Left lobe of liver (tissue), 2 donors: ENCODE measurements at places on chromosomes 2 and 18.

DNA sequence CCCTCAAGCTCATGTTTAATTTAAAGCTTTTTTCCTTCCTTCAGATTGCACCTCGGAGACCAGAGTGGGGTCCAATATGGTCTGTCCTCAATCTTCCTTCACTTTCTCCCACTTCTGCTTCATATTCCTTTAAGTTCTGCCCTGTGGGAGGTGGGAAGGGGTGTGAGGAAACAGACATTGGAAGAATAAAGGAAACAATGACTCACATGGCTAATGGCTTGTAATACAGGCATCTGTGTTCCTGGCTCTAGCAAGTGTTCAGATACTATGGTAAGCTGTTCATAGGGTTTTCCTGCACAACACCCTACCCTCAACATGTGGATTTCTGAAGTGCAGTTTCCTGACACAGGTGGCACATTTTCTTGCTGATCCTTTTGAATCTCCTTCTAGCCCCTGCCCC is 209.5 kb downstream of the PIK3C3 start:
- DNase-seq, result no peak

DNA sequence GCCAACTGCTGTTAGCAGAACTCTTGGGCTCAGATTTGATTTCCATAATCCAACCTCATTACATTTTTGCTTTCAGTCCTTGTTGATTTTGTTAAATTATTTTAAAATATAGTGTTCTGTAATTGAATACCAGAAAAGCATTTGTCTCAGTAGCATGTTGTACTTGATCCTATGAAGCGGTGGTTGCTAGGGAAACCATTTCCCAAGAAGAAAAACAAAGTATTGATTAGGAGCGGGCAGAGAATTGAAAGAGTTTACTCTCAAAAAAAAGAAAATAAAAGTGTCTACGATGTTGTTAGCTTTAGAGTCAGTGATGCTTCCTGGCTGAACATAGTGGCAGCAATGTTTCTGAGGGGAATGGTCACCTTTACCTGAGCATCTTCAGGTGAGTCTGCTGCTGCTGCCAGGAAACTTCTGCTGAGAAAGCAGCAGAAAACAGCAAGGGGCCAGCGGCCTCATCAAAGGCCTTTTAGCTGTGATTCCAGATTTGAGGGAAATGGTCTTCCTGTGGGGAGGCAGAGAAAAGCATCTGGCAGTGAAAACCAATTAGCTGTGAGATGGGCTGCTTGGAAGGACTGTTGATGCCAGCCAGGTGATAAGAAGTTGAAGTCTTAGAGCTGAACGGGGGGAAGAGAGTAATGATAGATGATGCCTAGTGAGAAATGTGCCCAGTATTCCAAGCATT is 37.1 kb downstream of the CRIM1 start:
- DNase-seq, result no peak

- no peak for DNase-seq
Measured at GRCh38 chr18:11368020-11368419, 218.7 kb upstream of the PIEZO2 start.

DNA sequence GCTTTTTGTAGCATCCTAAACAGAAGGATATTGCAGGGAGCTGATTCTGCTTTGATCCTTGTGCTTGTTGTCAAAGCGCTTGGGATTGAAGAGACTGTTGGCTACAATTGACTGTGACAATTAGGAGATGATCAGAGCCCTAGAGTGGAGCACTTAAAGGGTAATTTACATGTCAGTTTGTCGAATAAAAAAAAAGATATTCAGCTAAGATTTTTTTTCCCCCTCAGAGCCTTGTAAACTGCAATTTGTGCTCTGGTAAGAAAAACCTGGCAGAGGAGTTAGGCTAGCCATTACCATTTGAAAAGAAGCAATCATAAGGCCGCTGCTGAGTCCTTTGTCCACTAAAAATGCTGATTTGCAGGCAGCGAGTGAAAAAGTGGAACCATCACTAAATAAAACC is 47.8 kb upstream of the ZEB2 start:
- no peak for DNase-seq

- DNase-seq, result no peak
Measured at GRCh38 chr18:42094875-42095274, 139.8 kb downstream of the PIK3C3 start.

DNA sequence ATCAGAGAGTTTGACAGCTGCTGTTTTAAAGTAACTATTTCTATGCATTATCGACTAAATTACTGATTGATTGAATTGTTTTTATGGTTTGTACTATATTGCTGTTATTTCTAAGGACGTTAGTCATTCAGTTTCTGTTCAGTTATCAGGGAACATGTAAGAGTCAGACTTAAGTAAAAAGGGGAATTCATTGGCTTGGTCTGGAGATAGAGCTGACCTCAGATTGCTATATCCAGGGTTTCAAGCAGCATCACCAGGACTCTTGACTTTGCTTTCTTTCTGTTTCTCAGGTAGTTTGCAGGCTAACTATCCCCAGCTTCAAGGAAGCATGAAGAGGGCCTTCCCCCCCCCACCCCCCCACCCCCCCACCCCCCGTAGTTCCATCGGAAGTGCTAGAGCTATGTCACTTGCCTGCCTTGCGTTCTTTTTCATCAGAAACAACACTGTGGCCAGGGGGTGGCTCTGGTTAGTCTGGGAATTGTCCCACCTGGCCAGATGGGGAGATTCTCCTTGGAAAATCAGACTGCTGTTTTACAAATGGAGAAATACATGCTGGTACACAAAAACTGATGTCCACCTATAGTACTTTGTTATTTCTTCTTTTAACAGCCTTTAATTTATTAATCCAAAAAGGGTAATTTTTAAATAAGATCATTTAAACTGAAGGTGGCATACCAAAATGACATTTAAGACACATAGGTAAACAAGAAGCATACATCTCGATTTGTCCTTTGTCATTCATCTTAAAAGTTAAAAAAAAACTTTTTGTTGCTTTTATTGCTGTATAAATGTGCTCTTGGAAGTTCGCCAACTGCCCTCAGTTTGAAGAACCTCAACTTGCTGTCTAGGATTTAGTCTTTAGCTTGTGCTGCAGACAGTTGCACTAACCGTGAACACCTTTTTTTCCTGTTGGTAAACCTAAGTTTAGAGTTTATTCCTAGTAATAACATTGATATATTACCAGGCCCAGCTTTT is 9.4 kb downstream of the SMAD4 start:
- no peak for DNase-seq

GRCh38 chr2:107745100-107745499 is 81.6 kb upstream of the RGPD4 start:
- DNase-seq, result no peak

DNA sequence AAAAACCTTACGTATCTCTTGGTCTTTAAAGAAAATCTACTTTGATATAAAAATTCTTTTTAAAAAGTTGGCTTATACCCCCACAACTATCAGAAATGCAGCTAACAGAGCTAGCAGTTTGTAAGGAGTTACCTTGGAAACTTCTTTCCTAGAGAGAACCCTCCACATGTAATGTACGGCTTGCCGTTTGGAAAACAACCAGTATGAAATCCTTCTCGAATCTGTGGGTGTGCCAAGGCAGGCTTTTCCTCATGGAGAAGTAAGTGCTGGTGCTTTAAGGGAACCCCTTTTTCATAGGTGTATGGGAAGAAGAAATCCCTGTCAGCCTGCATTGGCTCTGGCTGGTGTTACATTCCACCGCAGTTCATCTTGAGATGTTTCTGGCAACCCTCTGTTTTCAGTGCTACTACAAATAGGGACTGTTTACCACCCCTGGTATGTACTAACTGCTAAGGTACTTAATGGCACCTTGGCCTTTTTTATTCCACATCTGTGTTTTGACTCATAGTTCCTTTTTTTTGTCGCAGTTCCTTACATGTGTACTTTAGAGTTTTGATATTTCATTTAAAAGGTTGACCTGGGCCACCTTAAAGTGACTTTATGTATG is 248.4 kb downstream of the FHOD3 start:
- no peak for DNase-seq

- DNase-seq, result peak; percentile 48
Measured at GRCh38 chr2:54724560-54725342, 1.3 kb downstream of the EML6 start.

DNA sequence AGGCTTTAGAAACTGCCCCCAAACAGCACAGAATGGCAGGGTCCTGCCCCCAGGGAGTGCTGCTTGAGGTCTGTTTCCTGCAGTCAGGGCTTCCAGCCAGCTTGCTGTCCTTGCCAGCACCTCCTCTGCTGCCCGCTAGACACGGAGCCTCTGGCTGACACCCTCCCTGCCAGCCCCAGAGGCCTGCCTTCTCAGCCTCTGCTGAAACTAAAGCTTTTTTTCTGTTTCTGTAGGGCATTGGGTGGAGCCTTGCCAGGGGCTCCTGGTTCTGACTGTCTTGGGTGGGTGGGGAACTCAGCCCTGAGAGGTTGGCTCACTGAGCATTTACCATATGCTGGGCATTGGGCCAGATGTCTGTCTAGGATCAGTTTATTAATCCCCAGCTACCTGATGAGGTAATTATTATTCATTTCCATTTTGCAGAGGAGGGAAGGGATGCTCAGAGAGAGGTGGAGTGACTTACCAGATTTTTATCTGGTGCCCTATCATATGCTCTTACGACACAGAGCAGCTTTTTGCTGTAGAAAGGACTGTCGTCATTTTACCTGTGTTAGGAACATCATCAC is 35.4 kb downstream of the INPP4A start:
- peak; percentile 72 for DNase-seq

- DNase-seq, result no peak
Measured at GRCh38 chr2:169081551-169081950, 12.2 kb downstream of the DHRS9 start.

- no peak for DNase-seq
Measured at GRCh38 chr2:53188851-53189510, 578.6 kb upstream of the CHAC2 start.

DNA sequence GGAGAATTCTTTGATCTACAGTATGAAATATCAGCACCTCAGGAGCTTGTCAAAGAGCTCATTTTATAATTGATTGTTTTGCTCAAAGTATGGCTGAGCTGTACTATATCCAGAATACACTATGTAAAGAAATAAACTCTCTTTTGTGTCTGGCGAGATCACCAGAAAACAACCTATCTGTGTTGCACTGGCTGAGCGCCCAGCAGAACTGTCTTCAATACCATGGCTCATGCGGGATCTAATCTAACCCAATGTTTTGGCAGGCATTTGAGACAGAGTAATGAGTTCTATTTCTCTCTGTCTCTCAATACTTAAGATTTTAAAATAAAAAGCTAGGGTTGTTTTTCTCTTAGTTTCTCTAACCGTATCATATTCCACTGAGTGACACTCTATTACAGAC is 192.4 kb downstream of the L3MBTL4 start:
- DNase-seq, result no peak

DNA sequence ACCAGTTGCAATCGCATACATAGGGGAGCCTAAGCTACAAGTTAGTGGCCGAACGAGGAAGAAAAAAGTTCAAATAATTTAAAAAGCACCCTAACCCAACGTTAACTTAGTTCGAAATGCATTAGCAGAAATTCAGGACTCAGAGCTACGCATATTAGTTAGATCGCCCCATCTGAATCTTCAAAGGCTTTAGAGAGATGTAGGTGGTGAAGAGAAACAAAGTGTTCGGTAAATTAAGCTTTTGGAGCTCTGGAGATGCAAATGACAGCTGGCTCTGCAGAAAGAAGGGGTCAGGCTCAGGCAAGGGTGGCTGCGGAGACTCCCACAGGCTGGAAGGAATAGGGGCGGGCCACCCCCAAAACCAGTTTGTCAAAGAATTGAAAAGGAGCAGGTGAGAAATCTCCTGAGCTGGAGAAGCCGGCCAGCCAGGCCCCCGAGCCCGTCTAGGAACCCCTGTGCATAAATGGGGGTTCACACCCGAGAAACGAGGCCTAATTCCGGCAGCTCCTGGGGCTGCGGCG is 621 bp downstream of the TXNL1 start:
- peak; percentile 50 for DNase-seq

DNA sequence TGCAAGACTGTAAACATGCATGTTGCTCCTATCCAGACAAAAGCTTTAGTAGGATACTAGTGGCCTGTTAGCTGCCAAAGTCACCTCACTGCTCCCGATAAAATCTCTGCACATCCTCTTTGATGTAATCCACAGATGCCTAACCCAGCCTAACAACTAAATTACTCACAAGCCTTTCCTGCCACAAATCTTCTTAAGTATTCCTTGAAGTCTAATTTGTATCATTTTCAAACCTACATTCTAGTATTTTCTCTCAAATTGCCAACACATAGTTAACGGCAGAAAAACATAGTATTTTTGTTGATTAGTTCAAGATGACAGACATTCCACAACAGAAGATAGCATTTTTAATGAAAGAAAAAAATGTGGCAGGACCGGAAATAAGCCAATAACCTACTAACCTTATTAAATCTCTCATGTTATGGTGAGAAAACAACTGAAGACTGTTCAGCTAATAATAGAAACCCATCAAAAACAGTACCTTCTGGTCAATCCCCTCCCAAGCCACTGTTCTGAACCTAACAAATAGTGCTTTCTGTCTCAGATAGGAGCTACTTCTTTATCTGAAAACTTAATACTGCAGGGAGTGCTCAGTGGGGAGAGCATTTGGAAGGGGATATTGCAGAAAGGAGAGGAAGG is at the start of gene MPP4:
Gene MPP4 (minus strand): TSS at position 57 of the 639 bp plus-strand sequence. CDS start 4,690 bp downstream, outside the sequence.
- DNase-seq, result no peak

DNA sequence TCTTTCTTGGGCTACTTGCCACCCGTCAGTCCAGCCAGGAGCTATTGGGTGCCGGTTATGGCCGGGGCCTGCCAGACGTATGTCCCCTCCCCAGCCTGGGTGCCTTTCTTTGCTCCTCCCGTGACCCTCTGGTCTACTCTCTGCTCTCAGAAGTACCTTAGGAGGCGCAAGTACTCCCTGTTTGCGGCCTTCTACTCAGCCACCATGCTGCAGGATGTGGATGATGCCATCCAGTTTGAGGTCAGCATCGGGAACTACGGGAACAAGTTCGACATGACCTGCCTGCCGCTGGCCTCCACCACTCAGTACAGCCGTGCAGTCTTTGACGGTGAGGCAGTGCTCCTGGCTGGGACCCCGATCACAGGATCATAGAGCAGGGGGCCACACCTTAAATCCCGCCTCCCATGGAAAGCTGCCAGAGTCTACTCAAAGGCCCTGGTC is 99.5 kb downstream of the DYSF start:
- no peak for DNase-seq
